NB4 (cell line): ENCODE measurements at places on chromosomes 6 and 20.

GRCh38 chr20:44646023-44646640 lies 5.4 kb downstream of the ADA start:
- peak; percentile 97 for DNase-seq

DNA sequence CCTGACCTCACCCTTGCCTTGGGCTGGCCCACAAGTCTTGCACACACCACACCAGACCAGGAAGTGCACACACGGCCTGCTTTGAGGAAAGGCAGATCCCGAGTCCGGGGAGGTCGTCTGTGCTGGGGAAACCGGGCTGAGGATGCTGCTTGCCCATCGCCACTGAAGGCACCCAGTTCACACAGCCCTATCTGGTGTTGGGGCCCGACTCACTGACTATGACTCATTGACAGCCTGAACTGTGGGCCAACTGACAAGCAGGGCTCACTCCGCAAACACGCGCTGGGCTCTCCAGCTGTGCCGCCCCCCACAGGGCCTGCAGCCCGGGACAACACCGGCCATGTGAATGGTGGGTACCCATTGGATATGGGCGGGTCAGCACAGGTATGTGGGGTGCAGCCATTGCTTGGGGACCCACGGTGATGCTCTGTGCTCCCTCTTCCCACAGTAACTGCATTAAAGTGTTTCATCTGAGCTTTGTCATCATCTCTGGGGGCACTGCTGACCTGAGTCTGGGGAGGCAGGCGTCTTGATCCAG lies 1.6 kb downstream of the SAMD10 start:
- peak; percentile 96 for DNase-seq

GRCh38 chr6:155795173-155795796 lies 339.6 kb upstream of the NOX3 start:
- no peak for DNase-seq

DNA sequence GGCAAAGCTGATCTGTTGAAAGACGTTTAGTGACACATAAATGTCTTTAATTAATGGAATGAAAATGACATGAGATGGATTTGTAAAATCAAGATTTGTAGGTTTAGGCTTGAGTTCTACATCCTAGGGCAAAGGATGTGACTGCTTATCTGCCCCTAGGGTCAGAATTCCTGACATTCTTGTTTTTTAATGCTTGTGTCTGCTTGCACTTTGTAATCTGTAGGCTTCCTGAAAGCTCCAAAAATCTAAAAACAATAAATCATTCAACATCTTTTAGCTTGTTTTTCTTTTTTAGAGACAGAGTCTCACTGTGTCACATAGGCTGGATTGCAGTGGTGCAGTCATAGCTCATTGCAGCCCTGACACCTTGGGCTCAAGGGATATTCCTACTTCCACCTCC lies 107.9 kb upstream of the MLIP start:
- no peak for DNase-seq

- no peak for DNase-seq
Observed at GRCh38 chr20:21607971-21608725, 94.3 kb upstream of the NKX2-2 start.

DNA sequence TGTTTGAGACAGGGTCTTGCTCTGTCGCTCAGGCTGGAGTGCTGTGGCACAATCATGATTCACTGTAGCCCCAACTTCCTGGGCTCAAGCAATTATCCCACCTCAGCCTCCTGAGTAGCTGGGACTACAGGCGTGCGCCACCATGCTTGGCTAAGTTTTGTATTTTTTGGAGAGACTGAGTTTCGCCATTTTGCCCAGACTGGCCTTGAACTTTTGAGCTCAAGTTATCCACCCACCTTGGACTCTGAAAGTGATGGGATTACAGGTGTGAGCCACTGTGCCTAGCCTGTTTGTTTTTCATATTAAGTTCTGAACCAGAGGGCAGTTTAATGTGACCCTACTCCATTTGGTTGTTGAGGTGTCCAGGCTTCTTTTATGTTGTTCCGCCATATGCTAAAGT lies 194.8 kb downstream of the PLCB1 start:
- no peak for DNase-seq

- DNase-seq: no peak
Observed at GRCh38 chr20:8293750-8294149, 161.7 kb downstream of the PLCB1 start.

- no peak for DNase-seq
Observed at GRCh38 chr6:146123616-146124015, 94.8 kb downstream of the GRM1 start.

DNA sequence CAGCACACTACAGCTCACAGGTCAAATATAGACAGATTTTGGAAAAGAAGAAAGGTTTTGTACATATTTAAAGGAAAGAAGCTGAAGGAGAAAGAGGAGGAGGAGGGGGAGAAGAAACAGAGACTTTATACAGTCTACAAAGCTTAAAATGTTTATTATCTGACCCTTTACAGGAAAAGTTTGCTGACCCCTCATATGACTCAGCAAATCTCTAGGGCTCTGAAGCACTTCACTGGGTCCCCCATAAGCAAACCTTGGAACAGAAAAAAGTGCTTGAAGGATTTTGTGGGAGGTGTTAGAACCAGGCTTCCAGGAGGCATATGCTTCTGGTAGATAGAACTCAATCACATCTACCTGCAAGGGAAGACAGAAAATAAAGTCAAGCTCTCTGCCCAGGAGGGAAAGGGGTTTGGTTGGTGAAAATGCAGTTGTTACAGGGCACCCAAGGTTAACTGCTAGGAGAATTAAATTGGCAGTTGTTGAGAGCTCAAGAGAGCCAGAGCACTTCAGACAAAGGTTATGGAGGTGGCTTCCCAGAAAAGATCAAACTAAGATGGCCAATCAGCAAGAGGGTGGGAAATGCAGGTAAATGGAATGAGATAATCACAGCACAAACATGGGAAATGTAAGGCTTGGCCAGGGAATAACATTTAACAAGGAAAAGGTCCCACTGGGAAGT lies 207.4 kb upstream of the SGK1 start:
- DNase-seq: no peak

GRCh38 chr20:46174469-46175126 lies 56.5 kb downstream of the CD40 start:
- DNase-seq: peak; percentile 81

- DNase-seq: no peak
Observed at GRCh38 chr6:161496941-161497340, 223.1 kb upstream of the AGPAT4 start.

DNA sequence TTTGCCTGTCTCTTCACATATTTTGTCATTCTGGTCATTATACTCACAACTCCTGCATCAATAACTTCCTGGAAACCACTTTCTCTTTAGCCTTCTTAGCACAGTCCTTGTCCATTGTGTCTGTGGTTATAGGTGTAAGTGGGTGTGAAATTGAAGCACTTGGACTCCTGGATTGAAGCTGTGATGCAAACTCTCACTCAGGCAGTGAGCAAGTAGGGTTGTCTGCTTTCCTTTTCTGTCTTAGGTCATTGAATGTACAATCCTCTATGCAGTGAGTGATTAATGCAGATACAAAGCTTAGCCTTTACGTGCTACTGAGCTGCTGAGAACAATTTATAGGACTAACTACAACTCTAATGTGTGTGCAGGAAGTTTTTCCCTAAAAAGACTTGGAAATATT lies 54.8 kb downstream of the ADGRB3 start:
- no peak for DNase-seq
